Activated T-cell treated with anti-CD3 and anti-CD28 coated beads, Interleukin-2, amount 50 U/mL, for 72 hours (primary cell): ENCODE measurements at places on chromosomes 7 and 10.

GRCh38 chr10:128922172-128922571 is 544.9 kb upstream of the MGMT start:
- no peak for DNase-seq

DNA sequence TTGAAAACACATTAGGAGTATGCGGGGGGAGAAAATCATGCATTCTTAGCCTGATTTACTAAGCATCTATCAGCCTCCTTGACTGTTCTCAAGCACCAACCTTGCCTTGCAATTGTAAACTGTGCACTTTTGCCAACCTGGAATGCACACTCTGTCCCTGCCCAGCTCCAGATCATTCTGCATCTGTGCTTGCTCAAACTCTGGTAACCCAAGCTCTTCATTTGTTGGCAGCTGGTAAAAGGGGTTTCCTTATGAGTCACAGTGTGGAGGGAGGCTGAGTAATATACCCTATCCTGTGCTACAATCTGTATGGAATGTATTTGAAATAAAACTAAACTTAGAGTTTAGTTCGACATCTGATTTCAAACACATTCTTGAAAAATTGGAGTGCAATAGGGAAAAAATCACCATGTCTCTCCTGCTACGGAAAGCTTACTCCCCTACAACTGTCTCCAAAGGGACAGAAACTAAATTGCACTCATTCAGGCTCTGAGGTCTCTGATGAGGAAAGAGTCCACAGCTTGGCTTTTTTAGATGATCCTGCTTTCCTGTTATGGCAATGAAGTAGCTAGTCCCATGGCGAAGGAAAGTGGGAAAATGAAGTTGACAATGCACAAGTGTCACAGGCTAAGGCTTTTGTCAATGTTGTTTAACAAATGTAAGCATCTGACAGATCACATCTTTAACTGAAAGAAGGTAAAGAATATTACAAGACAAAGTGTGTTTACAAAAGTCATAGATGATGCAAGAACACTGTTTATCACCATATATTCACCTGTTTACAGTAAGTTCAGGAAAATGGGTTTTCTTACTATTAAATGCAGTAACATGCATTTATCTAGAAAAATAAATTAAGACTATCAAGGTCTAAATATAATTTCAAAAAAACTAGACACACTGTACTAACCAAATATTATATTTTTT is 61.9 kb downstream of the TES start:
- peak; percentile 21 for DNase-seq

- DNase-seq = no peak
Measured at GRCh38 chr7:136956232-136956631, 87.8 kb downstream of the CHRM2 start.

- DNase-seq = no peak
Measured at GRCh38 chr7:105743351-105744090, 132.9 kb downstream of the ATXN7L1 start.

GRCh38 chr10:128883231-128884032 is 583.6 kb upstream of the MGMT start:
- DNase-seq = no peak

- no peak for DNase-seq
Measured at GRCh38 chr10:1199345-1199673, 143.1 kb downstream of the WDR37 start.

- DNase-seq = no peak
Measured at GRCh38 chr10:78727728-78728127, 341.0 kb upstream of the ZMIZ1 start.

- no peak for DNase-seq
Measured at GRCh38 chr7:93894966-93895640, 4.5 kb upstream of the TFPI2 start.
